Naive thymus-derived CD4-positive, alpha-beta T cell (primary cell): ENCODE measurements at places on chromosomes 6 and 20. TPM values are rescaled to one million over a fixed set of nuclear protein-coding genes. Genes with fewer than 3 reads are reported as not detected.

Gene FGD2
- 6.8 TPM for total RNA-seq

Gene BHLHE23
- not detected for total RNA-seq

- DNase-seq = no peak
These were observed 28.6 kb downstream of the KIF25 start for GRCh38 chr6:168025831-168026710.

GRCh38 chr6:98241630-98242029 lies 592.7 kb upstream of the POU3F2 start:
- no peak for DNase-seq

Gene DUSP15
- not detected in 2 replicates for total RNA-seq

DNA sequence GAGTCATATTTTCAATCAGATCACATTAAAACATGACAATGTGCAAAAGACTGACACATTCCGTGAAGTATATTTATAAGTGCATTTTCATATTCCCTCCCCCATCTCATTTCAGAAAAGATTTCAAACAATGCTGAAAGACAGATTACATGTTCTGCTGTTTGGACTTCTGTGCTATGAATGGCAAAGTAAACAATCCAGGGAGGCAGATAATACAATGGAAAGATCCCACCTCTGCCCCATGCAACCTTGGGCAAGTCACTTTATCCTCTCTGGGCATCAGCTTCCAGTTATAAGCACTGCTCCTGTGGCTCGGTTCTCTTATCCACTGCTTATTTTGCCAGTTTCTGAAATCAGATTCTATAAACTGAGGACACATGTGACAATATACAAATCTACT lies 110.2 kb downstream of the RCAN2 start:
- no peak for DNase-seq

DNA sequence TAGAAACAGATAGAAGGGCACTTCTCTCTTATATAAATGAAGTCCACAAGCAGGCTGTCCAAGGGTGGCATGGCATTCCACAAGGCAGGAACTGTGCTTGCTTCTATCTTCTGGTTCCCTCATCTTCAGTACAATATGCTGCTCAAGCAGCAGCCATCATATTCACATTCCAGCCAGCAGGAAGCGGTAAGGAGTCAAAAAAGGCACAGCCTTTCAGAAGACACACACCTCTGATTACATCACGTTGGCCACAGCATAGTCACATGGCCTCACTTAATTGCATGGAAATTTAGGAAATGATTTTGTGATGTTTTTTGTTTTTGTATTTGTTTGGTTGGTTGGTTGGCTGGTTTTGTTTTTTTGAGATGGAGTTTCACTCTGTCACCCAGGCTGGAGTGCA lies 19.0 kb downstream of the REM1 start:
- no peak for DNase-seq

DNA sequence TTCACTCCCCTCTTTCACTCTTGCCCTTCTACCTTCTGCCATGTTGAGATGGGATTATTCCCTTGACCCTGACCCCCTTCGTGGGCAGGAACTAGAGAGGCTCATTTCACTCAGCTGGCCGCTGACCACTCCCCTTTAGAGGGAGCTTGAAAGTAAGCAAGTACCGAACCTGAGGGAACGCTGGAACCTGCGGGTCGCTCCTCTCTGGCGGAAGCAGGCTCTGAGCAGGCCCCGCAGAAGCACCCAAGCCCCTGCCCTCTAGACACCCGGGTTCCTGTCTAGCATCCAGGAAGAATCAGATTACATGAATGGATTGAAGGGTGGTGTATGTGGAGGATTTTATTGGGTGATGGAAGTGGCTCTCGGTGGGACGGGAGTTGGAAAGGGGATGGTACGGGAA lies 11.9 kb upstream of the MYCT1 start:
- DNase-seq = no peak

DNA sequence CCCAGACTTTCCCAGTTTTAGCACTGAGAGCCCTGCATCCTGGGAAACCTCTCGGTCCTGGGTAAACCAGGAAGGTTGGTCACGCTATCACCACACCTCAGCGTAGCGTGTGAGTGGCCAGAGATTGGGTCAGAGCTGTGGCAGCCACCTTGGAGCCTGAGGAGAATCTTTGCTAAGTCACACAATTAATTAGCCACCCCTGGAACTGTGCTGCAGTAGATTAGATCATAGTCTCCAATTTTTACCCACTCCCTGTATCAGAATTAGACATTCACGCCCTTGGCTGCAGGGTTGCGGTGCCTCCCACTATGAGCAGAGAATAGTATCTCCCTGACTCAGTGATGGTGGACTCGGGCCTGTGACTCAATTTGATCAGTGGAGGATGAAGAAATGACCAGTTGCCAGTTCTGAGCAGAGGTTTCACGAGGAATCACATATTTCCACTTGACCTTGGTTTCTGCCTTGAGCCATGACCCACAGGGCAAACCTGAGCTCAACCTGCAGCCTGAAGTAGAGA lies 6.0 kb upstream of the PTGIS start:
- DNase-seq = no peak

GRCh38 chr6:106181664-106182418 lies 95.7 kb downstream of the PRDM1 start:
- DNase-seq = no peak

DNA sequence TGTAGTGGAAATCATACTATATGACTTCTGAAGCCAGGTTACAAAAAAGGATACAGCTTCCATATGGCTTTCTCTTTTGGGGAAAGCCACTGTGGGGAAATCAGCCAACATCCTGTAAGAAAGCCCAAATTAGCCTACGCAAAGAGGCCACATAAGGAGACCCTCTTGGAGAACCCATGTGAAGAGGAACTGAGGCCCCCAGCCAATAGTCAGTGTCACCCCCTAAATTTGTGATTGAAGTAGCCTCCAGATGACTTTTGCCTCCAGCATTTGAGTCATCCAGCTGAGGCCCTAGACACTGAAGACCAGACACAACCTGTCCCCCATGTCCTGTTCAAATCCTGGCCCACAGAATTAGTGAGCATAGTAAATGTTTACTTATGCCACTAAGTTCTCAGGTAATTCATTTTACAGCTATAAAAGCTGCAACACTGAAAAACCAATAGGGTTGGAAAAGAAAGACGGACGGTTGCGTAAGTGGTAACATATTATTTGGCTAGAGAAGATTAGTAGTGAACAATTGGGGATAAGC lies 60.4 kb downstream of the HMGCLL1 start:
- no peak for DNase-seq

Gene SMOC2
- total RNA-seq = not detected

Gene GRM1
- not detected in 2 replicates for total RNA-seq

GRCh38 chr6:107806691-107807090 lies 17.4 kb downstream of the SCML4 start:
- no peak for DNase-seq
